ENCODE measurements at places on chromosomes 12 and 14.

GRCh38 chr12:15033641-15034040 lies 60.8 kb downstream of the PDE6H start:
- DNase-seq: no peak

- no peak for DNase-seq
Measured at GRCh38 chr14:63926641-63927040, 73.8 kb downstream of the SYNE2 start.

DNA sequence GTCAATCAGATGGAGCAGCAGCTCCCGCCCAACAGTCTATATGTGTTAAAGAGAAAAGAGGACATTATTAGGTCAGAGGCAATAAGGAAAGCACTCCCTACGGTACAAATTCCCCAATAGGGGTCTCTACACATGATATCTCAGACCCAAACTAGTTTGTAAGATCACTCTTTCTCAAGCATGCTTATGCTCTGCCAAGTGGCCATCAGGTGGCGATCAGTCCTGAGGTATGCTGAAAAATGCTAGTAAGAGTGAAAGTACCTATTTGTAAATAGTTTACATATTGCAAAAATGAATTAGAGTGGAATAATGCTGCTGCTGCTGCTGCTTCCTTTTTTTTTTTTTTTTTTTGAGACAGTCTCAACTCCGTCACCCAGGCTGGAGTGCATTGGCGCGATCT lies 61.0 kb downstream of the CPM start:
- DNase-seq: no peak

GRCh38 chr12:24820872-24821271 lies 128.0 kb downstream of the BCAT1 start:
- DNase-seq: no peak

DNA sequence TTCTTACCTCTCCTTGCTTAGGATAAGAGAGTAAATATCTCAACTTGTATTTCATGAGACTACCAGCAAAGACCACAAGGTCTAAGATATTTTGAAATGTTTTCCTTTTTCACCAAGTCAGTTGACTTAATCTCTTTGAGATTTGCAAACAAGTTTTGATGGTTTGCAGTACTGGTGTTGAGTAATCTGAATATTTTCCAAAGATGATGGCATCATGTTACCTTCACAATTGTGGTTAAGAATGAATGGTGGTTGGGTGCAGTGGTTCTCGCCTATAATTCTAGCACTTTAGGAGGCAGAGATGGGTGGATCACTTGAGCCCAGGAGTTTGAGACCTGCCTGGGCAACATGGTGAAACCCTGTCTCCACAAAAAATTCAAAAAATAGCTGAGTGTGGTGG lies 225.7 kb downstream of the TMTC2 start:
- DNase-seq: no peak

- DNase-seq: peak; percentile 6
Measured at GRCh38 chr12:131075194-131075593, 121.5 kb downstream of the ADGRD1 start.

GRCh38 chr12:42267413-42268190 lies 29.6 kb upstream of the YAF2 start:
- no peak for DNase-seq

- DNase-seq: no peak
Measured at GRCh38 chr12:123070267-123071081, 80.4 kb downstream of the PITPNM2 start.

DNA sequence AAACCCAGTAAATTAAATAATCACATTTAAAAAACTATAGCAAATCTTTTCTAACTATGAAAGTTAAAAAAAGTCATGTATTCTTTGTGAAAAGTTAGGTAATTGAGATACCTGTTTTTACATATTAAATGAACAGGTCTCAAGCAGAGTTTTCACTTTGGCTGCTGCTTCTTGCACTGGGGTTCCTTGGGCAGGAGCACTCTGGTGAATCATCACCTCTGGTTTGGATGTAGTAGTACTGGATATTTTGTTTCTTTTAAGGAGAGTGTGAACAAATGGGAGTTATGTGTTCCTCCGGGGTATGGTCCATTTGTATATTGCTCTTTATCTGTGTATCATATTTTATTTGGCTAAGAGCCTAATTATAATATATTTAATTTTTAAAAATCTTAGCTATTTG lies 82.7 kb downstream of the FUT8 start:
- DNase-seq: no peak

DNA sequence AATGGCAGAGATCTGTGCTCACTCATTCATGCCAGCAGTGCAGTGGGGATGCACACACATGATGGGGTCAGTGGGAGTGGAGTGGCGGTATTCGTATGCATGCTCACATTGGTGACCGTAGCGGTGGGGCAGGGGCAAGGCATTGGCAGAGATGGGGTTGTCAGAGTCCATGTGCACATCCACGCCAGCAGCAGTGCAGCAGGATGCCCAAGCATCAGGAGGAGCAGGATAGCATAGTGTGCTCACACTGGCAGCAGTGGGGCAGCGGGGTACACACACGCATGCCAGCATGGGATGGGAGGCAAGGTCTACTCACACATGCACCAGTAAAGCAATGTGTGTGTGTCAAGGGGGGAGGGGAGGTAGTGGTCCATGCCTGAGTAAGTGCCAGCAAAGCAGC lies 89.4 kb upstream of the GARIN6 start:
- DNase-seq: no peak

GRCh38 chr12:75943730-75944096 lies 87.9 kb downstream of the PHLDA1 start:
- DNase-seq: no peak

GRCh38 chr14:24481622-24482324 lies 26.3 kb downstream of the CMA1 start:
- peak; percentile 24 for DNase-seq

DNA sequence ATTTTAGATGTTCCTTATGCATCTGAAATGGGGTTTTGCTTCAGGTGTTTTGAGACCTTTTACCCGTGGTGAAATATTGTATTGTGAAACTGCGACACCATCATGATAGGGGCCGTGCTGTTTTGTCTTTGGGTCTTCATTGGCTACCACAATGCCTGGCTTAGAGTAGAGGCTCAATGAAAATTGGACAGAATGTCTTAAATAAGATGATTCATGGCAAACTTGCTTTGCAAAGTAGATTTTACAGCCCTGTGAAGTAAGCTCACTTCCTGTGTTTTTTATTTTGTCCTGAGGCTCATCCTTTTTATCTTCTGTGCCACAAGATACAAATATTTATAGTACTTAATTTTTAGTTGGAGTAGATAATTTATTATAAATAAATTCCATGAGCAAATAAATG lies 111.3 kb upstream of the FRMD6 start:
- no peak for DNase-seq

DNA sequence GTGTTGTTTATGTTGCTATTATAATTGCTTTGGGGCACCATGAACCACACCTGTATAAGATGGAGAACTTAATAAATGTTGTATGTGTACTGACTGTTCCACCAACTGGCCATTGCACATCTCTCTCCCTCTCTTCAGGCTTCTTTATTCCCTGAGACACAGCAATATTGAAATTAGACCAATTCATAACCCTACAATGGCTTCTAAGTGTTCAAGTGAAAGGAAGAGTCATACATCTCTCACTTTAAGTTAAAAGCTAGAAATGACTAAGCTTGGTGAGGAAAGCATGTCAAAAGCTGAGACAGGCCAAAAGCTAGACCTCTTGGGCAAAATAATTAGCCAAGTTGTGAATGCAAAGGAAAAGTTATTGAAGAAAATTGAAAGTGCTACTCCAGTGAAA lies 373.3 kb downstream of the RGS6 start:
- DNase-seq: no peak

GRCh38 chr12:38728894-38729293 lies 176.5 kb downstream of the CPNE8 start:
- no peak for DNase-seq

GRCh38 chr12:29066011-29066588 lies 83.0 kb upstream of the FAR2 start:
- no peak for DNase-seq

DNA sequence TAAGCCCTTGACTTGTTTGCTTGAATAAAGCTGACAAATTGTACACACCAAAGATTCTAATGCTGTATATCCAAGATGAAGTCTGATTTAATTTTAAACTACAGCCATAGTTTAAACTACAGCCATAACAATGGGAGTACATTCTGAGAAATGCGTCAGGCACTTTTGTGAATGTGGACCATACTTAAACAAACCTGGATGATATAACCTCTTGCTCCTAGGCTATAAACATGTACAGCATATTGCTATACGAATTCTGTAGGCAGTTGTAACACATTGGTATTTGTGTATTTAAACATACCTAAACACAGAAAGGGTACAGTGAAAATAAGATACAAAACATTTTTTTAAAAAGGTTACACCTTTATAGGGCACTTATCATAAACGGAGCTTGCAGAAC lies 59.4 kb upstream of the KCNMB4 start:
- DNase-seq: no peak

GRCh38 chr14:52551205-52551604 lies 1.1 kb downstream of the TXNDC16 start:
- DNase-seq: no peak

GRCh38 chr12:27285403-27285802 lies 41.3 kb downstream of the STK38L start:
- no peak for DNase-seq

Measured in naive thymus-derived CD8-positive, alpha-beta T cell (primary cell).